Stimulated activated CD8-positive, alpha-beta memory T cell treated with anti-CD3 and anti-CD28 coated beads, Interleukin-4, amount 100 ng/mL, for 1 hour (primary cell): ENCODE measurements at places on chromosomes 7 and 10.

GRCh38 chr10:75772153-75772887, 340.9 kb downstream of the LRMDA start:
- DNase-seq: no peak

DNA sequence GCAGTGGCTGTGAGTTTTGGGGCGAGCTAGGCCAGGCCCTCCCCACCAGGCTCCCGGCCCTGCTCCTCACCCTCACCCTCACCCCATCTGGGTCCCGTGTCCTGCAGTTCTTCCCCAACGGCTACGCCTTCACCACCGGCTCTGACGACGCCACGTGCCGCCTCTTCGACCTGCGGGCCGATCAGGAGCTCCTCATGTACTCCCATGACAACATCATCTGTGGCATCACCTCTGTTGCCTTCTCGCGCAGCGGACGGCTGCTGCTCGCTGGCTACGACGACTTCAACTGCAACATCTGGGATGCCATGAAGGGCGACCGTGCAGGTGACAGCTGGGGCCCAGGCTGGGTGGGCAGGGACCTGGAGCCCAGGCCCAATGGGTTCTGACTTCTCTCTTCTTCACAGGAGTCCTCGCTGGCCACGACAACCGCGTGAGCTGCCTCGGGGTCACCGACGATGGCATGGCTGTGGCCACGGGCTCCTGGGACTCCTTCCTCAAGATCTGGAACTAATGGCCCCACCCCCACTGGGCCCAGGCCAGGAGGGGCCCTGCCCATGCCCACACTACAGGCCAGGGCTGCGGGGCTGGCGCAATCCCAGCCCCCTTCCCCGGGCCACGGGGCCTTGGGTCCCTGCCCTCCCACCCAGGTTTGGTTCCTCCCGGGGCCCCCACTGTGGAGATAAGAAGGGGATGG, 4.9 kb downstream of the GNB2 start:
- no peak for DNase-seq

DNA sequence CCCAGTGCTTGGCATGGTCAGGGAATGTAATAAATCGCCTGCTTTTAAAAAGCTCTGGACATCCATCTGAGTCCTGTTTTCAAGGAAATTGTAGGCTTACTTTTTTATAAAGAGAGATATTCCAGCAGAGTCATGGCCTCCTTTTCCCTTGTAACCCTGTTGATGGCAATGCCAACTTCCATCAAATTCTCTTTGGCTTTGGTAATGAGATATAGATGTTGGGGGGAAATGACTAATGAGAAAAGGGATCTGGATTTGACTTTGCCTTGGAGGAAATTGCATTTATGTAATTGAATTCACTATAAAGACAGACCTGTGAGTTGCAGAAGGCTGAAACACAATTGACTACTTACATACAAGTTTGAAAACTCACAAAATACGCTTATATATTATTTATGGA, 347.5 kb downstream of the GPR158 start:
- DNase-seq: no peak

GRCh38 chr7:141585592-141586510, 34.6 kb downstream of the AGK start:
- no peak for DNase-seq

GRCh38 chr10:25820472-25820871, 113.6 kb upstream of the MYO3A start:
- no peak for DNase-seq

DNA sequence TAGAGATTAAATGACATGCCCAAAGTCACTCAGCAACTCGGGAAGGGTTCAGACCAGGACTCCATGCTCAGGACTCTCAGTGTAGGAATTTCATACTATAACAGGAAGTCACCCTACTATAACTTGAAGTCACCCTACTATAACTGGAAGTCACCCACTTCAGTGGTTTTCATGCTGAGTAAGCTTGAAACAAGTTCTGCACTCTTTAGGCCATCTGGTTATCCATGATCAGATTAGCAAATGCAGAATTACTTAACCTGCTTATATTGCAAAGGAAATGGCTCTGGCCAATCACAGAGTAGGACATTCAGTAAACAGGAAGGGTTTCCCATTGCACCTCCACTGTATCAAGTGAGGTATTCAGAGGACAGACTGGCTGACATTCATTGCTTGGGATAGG, 1240.4 kb downstream of the GATA3 start:
- DNase-seq: no peak

DNA sequence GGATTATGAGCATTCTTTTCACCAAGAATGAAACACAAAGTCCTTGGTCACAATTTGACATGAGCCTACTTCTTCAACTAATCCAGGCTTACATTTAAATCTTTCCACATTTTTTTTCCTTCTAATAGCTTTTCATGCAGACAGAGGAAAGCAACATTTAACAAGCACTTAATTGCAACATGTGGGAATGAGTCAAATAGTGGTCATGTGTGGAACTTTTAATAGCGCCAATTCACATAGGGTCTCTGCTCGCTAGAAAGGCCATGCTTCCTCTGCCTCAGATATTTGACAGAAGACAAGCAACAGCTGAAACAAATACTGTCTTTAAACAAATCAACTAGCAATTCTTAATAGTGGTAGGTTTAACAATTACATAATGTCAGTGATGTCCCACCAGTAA, 285.9 kb upstream of the ETV1 start:
- no peak for DNase-seq

- DNase-seq: no peak
Observed at GRCh38 chr10:554182-554848, 135.2 kb downstream of the DIP2C start.

DNA sequence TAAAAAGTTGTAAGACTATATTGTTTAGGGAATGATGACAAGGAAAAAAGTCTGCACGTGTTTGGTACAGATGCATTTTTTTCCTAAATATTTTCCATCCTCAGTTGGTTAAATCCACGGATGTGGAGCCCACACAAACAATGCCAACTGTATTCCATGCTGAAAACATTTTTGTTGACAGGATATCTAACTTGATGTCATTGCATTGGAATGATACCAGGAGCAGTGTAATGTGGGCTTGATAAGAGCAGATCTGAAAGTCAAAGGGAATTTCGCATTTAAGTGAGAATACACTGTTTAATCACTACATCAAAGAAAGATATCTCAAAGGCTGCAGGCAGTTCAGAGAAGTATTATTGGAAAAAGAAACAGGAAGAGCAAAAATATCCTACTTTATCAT, 49.5 kb upstream of the TMEM140 start:
- no peak for DNase-seq

- DNase-seq: no peak
Observed at GRCh38 chr10:72328829-72329204, 25.9 kb downstream of the DNAJB12 start.

DNA sequence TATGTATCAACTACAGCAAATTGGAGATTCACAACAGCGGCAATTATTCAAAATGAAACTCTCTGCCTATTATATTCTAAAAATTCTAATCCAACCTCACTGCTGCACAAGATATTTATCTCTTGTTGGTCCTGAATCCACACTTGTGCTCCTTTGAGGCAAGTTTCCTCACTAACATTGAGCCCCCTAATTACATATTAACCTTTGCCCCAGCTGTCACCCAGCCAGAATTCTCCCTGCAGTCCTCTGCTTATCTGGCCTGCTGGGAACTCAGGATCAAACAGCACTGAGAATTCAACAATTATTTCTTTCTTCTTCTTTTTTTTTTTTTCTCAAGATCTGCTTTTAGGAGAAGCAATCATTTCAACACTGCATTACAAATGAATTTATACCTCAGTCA, 21.5 kb upstream of the PLAC9 start:
- DNase-seq: no peak

GRCh38 chr7:158812684-158813083, 16.6 kb downstream of the ESYT2 start:
- DNase-seq: no peak

DNA sequence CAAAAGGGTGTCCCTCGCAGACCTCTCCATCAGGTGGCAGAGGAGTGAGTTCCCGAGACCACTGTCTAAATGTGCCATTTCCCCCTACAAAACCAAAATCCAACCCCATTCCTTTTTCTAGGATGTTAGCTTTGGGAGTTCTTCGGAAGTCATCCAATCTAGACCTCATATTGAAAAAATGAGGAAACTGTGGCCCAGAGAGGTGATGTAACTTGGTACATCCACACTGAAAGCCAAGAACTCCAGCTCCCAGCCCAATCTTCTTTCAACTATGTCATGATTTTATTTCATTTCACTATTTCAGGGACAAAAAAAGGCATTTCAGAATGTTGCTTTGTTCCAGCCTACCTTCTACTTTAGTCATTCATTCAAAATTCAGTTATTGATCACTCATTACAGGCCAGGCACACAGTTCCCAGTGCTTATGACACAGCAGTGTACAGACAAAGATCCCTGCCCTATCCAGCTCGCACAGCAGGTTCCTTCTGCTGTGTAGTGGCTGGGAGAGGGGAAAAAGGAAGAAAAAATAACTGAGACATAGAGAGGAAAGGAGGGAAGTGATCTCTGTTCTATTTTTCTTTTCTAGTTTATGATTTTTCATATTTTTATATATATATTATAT, 35.8 kb downstream of the SCRN1 start:
- no peak for DNase-seq

- DNase-seq: no peak
Observed at GRCh38 chr10:89371079-89371478, 6.8 kb upstream of the IFIT1B start.

DNA sequence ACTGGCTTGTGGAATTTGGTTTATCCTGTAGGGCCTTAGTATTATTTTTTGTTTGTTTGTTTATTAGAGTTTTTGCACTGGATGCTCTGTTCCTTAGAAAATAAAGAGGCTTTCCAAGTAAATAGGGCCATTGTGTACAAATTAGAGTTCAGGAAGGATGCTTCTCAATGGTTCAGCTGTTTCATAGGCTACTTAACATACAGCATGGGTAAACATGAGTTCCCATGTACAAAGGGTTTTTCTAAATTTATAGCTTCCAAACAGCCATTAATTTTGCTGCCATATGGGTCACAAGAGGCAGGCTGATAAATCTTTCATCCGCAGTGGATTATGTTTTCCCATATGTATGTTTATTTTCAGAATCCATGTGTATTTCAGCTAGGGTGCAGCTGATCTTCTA, 121.6 kb upstream of the WDR11 start:
- DNase-seq: no peak

GRCh38 chr10:4440260-4440659, 385.7 kb upstream of the AKR1E2 start:
- no peak for DNase-seq

GRCh38 chr7:1026721-1027161, 17.6 kb upstream of the GPR146 start:
- DNase-seq: no peak

- no peak for DNase-seq
Observed at GRCh38 chr10:101687071-101687658, 7.8 kb downstream of the FBXW4 start.

DNA sequence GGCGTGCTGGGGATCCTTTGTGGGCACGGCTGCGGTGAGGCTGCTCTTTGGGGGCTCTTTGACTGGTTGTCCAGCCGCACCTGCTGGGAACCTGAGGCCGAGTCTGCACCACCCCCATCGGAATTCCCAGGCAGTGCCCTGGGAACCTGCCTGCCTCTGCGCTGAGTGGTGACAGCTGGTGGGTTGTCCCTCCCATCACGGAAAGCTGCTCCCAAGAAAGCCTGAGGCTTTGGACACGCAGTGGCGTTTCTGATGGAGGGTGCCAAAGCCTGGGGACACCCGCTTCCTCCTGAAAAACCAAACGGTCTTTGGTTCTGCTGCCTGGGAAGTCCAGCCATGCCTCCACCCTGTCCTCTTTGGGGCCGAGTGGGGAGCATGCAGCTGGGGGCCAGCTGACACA, 21.4 kb upstream of the SHH start:
- DNase-seq: no peak

GRCh38 chr10:121788115-121788514, 139.7 kb downstream of the ATE1 start:
- no peak for DNase-seq

DNA sequence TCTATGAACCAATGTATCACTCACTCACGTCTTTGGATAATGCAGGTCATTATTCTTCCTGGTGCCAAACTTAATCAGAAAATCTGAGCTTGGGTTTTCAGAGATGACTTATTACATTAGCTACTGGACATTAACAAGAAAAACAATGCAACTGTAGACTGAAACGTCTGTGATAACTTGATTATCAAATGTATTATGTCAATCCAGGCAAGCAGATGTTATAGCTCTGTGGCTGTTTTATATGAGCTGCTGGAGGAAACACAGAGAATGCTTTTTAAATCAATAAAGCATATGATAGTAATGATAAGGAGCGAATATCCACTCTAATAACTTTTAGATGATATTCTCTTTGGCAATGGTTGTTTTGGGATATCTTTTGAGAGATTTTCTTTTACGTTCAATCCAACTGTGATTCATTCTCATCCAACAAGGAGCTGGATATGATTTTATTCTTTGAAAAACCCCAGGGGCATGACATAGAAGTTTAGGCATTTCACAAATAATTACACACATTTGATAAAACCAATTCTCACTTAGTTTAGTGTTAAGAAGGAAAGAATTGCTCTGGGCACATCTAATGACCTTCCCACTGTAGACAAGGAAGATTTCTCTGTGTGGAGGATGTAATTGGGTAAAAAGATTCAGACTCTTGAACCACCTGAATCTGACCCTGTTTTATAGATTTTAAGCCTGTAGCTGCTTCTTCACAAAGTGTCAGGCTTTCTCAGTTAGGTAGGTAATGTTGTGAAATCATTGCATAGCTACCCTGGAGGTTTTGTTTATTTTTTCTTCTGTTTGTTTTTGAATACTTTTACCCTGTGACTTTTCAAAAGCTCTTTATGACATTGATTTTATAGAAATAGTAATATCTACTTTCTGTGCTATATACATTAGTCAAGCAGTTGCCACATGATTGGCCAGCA, 1124.7 kb downstream of the DNAJB9 start:
- no peak for DNase-seq

GRCh38 chr10:14466257-14466656, 135.5 kb upstream of the FRMD4A start:
- no peak for DNase-seq

- DNase-seq: no peak
Observed at GRCh38 chr10:30813872-30814481, 184.4 kb upstream of the LYZL2 start.

DNA sequence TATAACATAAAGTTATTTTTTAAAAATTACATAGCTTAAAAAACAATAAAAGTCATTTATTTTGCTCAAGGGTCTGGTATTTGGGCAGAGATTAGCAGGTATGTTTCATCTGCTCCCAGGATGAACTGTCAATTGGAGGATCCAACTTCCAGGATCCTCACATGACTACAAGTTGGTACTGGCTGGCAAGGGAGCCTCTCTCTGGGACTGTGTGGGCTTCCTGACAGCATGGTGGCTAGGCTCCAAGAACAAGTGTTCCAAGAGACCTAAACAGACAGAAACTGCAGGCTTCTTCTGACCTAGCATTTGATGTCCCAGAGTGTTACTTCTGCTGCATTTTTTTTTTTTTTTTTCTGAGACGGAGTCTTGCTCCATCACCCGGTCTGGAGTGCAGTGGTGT, 107.2 kb downstream of the AVL9 start:
- no peak for DNase-seq

- no peak for DNase-seq
Observed at GRCh38 chr7:49023345-49024328, 99.3 kb downstream of the CDC14C start.

DNA sequence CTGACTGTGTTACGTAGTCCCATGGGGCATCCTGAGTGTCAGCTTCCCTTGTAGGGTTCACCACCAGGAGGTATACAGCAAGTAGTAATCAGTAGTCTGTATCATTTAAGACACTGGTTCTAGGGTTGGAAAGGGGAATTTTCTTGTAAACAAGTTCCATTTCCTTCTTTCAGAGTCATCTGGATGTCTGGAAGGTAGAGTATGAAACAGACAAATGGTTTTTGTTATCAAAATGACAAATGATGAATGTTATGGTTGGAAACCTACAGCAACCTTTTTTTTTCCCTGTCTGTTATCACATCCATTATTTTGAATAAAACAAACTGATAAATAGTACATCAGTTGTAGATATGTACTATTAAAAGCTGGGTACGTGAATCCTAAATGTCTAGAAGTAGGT, 19.1 kb downstream of the SEMA3A start:
- no peak for DNase-seq
